Fibroblast of villous mesenchyme (primary cell): ENCODE measurements at places on chromosomes 16 and 17. TPM values are rescaled to one million over a fixed set of nuclear protein-coding genes. Genes with fewer than 3 reads are reported as not detected.
A peak's percentile ranks its signal among the peaks of the same experiment; 100 is the strongest.

DNA sequence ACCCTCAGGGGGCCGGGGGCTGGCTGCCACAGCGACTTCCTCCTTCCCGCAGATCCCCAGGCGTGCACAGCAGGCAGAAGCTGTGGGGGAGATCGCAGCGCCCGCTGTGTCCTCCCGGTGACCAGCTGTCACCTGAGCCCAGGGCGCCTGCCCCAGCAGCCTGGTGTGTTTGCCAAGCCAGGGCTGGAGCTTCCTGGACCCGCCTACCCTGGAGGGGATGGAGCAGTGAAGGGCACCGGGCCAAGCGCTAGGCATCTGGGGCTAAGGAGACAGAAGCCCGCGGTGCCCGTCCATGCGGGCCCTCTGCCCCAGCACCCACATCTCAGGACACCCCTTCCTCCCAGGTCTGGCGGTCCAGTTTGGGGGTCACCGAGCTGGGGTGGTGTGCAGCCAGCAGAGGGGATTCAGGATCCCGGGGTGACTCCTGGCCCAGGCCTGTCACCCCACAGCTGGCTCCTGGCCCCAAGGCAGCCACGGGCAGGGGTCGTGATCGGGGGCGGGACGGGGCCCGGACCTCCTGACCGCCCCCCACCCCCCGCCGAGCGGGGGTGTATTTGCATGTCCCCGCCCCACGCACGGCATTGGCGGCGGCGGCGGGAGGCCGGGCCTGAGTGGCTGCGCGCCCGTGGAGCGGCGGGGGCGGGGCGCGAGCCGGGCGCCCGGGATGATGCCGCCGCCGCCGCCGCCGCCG, at the start of gene RAB26:
Gene RAB26 (plus strand): TSS at position 645 of the 691 bp plus-strand sequence. CDS start 159 bp downstream, outside the sequence.
- peak; percentile 44 for DNase-seq

- no peak for DNase-seq
These were observed 441 bp downstream of the CMTM4 start for GRCh38 chr16:66695935-66696668.

DNA sequence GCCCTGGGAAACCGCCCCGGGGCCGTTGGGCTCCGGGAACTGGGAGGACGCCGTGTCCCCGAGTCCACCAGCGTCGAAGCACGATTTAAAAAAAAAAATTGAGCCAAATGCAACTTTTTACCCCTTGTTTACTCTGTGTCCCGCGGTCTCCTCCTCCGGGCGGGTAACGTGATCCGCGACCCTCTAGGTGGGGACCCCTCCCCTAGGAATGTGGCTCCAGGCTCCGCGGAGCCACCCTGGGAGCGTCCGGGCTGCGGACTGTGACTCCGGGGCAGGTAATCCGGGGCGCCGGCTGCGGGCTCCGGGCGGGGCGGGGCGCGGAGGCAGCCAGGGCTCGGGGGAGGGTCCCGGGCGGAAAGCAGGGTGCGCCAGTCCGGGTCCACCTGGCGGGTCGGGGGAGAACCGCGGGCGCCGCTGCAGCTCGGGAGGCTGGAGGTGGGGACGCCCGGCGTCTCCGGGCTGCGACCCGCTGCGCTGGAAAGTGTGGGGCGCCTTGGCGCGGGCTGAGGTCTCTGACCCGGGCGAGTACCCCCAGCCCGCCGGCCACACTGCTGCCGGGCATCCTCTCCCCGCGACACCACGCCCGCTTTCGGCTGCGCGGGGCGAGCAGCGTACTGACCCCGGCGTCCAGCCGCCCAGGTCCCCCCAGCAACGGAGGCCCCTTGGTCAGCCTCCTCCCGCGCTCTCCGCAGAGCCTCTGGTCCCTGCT, 852 bp upstream of the HELZ start:
- DNase-seq, result no peak

DNA sequence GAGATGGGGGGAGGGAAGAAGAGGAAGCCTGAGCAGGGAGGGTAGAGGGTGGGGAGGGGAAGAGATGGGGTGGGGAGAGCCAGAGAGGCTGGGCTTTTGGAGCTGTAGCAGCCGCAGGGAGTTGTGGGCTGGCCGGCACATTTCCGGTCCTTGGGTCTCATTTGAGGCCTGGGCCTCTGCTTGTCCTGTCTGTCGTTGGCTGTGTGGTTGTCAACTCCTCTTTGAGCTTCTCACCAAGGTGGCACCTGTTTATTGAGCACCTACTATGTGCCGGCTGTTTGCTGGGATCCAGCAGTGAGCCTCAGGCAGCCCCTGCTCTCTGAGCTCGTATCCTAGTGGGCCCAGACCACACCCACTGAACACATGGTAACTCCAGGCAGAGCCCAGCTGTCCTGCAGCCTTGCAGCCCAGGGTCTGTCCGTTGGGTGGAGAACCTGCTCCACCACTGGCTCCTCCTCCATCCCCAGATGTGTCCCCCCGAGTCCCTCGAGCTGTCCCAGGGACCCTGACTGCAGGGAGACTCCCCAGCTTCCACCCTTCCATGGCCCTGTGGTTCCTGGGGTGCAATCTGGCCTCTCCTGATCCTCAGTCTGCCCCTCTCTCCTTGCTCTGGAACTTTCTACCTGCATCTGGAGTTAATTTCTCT, 164.9 kb downstream of the IRF8 start:
- no peak for DNase-seq

DNA sequence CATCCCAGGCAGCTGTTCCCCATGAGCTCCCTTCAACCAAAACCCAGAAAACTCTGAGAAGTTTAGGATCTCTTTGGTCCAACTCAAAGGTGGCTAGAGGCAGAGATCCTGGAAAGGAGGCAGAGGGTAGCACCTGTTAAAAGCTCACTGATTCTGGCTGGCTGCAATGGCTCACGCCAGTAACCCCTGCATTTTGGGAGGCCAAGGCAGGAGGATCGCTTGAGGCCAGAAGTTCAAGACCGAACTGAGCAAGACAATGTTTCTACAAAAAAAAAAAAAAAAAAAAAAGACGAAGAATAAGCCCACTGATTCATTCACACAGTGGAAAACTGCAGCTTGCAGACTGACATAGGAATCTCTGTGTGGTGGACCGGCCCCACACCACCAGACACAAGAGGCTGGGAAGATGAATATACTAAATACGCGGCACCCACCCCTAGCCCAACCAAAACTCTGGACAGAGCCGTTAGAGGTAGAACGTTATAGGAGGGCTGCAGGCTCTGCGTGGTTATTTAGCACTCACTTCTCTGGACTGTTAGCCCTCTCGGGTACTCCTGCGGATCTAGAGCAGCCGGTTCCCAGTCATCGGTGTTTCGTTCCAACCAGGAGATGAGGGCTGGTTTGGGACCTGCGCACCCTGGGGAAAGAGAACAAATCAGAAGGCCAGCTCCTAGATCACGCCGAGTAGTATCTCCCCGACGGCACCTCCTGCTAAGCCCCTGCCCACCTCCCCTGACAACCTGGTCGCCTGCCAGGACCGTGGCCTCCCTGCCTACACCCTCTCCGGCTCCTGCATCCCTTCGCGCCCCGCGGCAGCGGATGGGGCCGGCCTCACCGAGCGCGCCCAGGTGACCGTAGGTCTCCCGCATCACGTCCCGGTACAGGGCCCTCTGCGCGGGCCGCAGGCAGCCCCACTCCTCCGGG, 925 bp downstream of the ZNF689 start:
- DNase-seq, result no peak

DNA sequence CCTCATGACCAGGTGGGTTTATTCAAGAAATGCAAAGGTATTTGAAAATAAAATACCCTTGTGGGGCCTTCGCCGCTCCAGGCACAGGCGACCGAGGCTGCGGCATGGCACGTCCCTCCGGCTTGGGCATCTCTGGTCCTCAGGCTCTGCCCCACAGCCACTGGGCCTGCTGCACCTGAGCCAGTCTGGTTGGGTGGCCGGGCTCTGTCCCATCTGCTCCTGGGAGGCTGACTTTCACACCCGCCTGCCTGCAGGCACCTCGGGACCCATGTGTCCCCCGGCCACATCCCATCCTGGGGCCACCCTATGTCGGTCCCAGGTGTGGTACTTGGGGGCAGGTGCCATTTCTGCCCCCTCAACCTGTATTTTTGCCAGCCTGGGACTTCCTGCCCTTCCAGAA, 20.9 kb downstream of the OSBPL7 start:
- DNase-seq, result no peak

GRCh38 chr16:27476240-27476639, 73.5 kb downstream of the GTF3C1 start:
- no peak for DNase-seq

TMEM235 gene
- total RNA-seq, result not detected in 2 replicates

KRTAP4-9 gene
- total RNA-seq, result not detected in 2 replicates
